Retina (tissue), 1 donor: ENCODE measurements at places on chromosomes 2 and 18.
A peak's percentile ranks its signal among the peaks of the same experiment; 100 is the strongest.

DNA sequence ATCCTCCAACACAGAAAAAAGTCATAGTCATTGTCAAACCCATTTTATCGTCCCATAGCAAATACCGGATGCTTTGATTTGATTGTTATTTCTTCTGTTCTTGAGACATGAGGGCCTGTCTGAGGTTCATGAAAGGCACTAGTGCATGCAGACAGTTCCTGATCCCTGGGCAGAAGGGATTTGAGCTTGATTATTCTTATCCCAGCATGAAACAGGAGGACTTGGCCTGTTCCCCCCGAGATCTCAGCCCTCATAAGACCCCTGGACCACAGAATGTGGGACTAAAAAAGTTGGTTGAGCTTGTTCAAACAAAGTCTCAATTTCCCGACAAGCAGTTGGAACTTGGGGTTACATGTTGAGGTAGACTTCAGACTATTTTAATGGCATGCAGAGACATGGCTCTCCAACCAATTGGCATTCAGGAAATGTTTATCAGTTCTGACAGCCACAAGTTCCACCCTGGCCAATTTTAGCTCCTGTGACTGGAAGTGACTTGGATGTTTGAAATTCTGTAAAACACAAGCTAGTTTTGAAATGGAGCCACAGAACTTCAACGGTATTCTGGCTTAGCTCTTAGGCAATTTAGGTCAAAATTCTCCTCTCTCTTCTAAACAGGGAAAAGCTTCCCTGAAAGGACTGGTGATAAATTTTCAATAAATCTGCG is 366.9 kb upstream of the SLC14A2 start:
- peak; percentile 10 for DNase-seq

GRCh38 chr2:136393514-136393913 is 275.6 kb upstream of the CXCR4 start:
- DNase-seq = no peak

DNA sequence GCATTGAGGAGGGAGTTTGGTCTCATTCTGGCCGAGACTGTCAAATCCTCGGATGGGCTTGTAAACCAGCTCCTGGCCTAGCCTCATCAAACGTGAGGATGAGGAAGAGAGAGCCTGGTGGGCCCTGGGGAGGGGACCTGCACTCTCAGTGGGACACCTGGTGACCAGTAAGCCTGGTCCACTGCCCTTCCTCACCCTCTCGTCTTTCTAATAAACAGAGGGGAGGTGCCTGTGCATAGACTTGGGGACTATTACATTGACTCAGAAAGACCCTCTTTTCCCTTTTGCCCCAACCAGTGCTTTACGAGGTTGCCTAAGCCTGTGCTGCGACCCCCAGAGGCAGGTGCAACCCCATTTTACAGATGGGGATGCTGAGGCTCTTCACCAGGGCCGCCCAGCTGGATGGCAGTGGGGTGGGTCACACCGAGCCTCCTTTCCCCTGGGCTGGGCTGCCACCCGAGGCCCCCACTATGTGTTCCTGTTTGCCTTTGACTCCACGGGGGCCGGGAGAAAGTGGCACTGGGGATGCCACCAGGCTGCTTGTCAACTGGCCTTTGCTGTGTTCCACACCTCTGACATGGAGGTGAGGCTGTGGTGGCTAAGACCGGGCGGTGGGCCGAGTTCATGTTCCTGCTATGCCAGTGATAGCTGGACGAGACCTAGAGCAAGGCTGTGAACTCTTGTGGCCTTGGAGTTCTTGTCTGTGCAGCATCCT is 85.9 kb downstream of the GLI2 start:
- DNase-seq = no peak

DNA sequence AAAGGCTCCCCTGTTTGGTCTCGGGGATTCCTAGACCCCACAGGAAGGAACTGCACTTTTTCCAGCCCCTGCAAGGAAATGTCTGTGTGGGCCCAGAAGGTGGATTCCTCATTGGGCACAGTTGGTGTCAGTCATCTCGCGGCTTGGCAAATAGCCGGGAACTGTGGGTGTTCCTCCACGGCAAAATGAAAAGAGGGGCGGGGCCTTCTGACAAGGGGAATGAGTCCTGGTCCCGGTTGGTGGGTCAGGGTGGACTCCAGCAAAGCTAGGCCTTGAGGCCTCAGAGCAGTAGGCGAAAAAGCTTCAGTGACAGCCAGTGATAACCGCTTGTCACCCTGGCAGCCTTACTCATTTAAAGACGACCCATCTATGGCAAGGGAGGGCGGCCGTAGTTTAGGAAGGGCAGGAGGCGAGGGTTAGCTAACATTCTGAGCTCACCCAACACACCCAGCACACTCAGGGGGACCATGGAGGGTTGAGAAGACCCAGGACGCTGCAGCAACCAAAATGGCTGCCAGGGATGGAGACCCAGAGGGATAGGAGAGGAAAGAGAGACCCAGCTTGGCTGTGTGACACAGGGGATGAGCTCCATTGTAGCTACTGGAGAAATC is 16.5 kb downstream of the SLC4A3 start:
- DNase-seq = no peak

DNA sequence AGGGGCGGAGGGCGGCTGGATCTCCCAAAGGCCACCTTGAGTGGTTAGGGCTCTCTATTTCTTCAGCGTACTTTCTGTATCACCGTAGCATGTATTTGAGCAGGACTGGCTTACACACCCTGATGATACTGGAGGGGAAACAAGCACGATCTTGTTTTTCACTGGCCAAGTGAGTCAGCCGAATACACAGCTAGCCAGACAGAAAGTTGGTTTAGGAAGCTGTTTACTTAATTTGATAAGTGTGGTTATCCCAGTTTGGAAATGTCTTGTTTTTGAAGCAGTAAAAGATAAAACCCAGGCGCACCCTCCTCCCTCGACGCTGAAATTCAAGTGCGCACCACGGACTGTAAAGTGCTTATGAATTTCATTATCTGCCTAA is 582 bp downstream of the RIOK3 start:
- DNase-seq = no peak

- no peak for DNase-seq
Observed at GRCh38 chr2:159902722-159903121, 104.7 kb upstream of the CD302 start.
